ENCODE measurements at places on chromosomes 5 and 9.

DNA sequence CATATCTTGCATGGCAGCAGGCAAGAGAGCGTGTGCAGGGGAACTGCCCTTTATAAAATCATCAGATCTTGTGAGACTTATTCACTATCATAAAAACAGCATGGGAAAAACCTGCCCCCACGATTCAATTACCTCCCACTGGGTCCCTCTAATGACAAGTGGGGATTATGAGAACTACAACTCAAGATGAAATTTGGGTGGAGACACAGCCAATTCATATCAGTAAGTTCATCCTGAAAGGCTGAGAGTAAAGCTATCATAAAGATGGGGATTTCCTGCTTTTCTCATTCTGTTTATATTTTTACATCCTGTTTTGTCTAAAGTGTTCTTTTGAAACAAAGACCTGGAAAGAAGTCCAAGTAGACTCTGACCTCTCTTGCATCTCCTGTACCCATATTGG, 28.9 kb upstream of the IL33 start:
- no peak for DNase-seq

- DNase-seq = no peak
These were observed 72.5 kb downstream of the MRPS30 start for GRCh38 chr5:44881266-44881665.

DNA sequence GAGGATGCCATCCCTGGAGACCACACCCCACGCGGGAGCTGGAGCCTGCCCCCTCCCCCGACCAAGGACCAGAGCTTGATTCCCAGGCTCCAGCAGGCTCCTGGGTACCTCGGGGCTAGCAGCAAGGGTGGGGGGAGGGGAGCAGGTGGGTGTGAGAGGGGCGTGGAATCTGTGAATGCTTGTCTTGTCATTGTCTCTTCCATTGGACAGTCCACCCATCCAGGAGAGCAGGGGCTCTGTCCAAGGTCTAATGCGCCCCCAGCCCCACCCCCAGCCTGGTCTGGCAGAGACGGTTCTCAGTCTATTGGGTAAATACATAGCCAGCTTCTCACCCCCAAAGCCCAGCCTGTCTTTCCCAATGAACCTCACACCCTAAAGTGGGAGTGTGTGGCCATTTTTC, 22.8 kb downstream of the URM1 start:
- DNase-seq = no peak

- DNase-seq = no peak
These were observed 102.4 kb downstream of the CDK5RAP2 start for GRCh38 chr9:120477534-120478001.

- DNase-seq = no peak
These were observed 304.7 kb downstream of the CTNND2 start for GRCh38 chr5:11599499-11599898.

DNA sequence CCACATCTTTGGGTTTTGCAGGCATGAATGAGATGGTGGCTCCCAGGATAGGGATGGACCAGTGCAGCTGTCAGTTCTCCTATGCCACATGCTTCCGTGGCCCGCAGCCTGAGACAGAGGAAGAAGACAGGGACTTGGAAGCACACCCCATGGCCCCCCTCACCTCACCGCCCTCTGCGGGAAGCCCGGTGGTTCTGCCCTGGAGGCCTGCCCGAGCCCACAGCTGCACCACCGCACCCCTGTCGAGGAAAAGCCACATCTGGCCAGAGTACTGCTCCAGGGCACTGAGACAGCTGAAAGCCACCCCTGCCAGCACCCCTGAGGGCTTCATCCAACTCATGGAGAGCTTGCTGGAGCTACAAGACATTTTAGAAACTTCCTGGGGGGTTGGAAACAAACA, 7.6 kb upstream of the TRMT10B start:
- DNase-seq = no peak

- DNase-seq = no peak
These were observed 247.6 kb downstream of the COX7C start for GRCh38 chr5:86865256-86865785.

DNA sequence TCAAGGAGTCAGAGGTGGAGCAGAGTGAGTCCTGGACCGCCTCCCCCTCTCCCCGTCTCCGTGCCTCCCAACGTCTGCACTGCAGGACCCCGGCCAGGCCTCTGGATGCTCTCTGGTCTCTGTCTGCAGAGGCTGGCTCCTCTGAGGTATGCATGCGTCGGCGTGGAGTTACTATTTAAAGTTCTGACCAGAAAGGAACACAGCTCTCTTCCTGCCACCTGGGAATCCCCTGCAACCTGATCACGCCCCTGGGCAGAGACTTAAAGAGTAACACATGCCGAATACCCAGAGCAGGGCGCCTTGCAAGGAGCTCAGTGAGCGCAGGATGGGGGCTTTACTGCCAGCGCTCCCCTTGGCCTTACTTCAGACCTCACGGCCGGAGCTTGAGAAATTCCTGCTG, 16.0 kb downstream of the ANXA6 start:
- no peak for DNase-seq

GRCh38 chr9:125586172-125586511, 120.9 kb downstream of the MAPKAP1 start:
- DNase-seq = peak; percentile 86

DNA sequence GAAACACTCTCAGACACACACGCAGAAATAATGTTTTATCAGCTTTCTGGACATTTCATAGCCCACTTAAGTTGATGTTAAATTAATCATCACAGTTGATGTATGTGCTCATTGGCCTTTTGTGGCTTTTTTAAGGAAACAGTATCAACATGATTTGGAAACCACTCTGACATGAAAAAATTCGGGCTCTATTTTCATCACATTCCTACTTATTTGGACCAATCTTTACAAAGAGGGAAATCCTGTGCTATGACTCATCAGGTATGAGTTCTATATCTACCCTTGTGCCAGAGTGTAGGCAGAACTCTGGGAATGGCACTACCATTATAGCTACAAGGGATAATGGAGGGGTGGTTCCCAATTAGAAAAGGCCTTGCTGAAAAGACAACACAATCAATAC, 388.4 kb upstream of the PTGER4 start:
- DNase-seq = no peak

DNA sequence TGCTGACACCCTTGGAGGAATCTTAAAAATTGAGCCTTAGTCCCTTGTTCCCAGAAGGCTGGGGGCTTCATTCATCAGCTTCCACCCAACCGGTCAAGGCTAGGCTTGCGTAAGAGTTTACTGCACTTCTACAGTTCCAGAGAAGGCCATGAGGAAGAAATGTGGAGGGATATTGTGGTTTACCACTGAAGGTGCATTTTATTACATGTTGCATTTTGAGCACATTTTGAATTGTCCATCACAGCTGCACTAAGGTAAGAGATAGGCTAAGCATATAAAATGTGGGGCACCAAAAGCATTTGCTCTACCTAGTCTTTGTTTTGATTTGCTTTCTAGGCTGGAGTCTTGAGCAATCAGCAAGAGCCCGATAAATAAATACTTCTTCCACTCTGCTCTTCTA, 167.1 kb upstream of the PAPPA start:
- no peak for DNase-seq

DNA sequence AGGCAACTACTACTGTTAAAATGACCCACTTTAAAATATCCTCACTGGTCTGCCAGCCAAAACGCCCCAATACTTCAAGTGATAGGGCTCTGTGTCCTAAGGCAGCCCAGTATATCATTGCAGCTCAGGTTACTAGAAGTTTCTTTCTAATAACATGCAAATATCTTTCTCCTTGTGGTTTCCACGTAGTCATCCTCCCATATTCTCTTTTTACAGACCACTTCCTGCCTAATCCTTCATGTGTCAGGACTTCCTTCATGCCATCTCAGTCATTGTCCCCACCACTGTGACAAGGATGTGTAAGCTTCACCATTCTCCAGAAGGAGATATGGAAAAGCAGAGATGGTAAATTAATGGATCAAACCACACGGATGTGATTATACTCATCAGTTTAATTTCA, 813.7 kb downstream of the MAT2B start:
- DNase-seq = no peak

GRCh38 chr9:17865881-17866280, 287.0 kb downstream of the SH3GL2 start:
- DNase-seq = no peak

DNA sequence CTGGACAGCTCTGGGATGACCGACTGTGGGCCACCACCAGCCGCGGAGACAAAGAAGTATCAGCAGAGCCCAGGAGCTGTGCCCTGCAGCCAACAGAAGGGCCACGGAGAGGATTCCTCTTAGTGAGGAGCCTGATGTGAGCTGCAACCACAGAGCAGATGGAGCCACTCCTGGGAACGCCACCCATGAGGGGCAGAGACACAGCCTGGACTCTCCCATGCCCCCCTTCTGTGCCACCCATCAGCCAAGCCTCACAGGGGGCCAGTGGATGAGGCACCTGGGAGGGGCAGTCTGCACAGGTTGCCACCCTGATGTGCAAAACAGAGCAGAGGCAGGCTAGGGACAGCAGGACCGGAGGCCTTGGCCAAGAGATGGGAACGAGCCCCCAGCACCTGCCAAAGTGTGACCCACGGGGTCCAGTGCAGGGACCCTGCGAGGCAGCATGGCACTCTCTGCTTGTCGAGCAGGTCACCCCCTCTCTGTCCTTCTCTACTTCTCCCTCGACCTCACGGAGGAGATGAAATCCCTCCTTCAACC, 380.7 kb upstream of the IRX1 start:
- no peak for DNase-seq

GRCh38 chr9:127679506-127679905, 27.3 kb upstream of the CFAP157 start:
- DNase-seq = no peak

- DNase-seq = no peak
These were observed 238.0 kb downstream of the ENC1 start for GRCh38 chr5:74402553-74402952.

DNA sequence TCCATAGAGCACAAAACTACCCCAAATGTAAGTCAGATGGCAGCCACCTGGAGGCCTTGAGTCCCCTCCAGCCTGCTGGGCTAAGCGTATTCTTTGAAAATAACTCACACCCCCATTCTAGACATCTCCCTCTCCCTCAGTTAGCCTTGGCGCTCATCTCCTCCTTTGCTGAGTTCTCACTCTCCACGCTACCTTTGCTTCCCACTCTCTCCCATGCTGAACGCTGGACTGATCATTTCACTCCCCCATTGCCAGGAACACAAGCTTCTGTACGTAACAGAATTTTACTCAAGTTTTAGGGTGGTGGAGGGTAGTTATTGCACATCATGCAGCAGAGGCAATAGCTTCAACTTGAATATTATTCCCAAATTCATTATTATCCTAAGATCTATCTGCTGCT, 47.5 kb upstream of the HRH2 start:
- DNase-seq = no peak

- DNase-seq = no peak
These were observed 19.5 kb downstream of the DAB2 start for GRCh38 chr5:39405083-39405843.

DNA sequence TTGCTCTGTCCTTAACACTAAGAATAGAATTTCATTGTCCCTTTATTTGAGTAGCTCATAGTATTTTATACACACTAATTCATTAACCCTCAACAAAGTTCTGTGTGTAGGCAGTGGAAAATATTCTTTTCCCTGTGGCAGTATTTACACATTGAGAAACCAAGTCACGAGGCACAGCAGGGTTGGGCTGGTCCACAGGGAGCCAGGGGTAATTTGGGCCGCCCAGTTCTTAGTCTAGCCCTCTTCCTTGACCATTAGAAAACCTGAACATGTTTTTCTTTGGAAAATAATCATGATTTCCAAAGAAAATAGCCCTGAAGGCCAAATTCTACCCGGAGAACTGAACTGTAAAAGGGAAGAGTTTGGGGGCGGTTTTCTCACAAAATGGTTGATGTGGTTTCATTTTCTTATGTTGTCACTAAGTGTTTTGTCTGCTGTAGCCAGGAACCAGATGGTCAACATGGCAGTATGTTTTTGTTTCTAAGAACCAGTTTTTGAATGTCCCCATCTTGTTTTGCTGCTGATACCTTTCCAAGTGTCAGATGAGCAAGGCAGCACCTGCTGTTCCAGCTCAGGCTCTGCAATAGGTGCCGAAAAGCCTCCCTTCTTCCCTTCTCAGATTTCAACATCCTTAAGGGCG, 29.6 kb downstream of the ARHGEF28 start:
- DNase-seq = no peak

DNA sequence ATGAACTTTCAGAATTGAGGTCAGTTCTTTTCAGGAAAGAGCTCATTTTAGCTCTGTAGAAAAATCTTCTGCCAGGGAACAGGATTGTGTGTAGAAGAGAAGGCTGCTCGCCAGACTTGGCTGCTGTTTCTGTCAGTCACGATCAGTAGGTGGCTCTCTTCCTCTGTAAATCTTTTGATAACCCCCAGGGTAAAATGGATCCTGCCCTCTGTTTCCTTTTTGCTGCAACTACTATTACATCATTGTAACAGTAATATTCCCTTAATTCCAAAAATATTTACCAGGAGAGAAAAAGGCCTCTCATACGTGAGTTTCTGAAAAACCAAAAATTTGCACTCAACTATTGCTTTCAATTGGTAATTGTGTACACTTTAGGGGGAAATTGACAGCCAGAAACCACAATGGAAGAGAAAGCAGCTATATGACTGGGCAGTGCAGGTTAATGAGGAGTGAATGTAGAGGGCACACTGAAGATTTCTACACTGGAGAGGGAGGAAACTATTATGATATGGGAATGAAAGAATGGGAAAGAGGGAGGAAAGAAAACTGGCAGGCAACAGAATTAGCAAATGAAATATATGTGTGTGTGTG, 12.3 kb downstream of the IFNA21 start:
- DNase-seq = no peak

DNA sequence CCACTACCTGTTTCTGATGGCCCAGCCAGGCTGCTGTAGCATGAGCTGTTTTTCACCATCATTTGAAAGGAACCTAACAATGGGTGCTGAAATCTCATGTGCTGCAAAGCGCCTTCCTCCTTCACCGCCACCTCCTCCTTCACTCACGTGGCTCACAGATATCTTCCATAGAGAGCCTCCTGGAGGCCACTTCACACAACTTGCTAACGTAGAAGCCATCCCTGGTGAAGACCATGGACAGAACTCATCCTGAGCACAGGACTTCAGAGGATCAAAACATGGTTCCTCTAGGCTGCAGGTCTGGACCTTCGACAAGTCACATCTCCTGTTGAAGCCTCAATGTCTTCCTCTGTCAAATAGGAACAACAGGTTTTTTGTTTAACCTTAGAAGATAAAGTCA, 155.5 kb upstream of the RAD23B start:
- DNase-seq = no peak

DNA sequence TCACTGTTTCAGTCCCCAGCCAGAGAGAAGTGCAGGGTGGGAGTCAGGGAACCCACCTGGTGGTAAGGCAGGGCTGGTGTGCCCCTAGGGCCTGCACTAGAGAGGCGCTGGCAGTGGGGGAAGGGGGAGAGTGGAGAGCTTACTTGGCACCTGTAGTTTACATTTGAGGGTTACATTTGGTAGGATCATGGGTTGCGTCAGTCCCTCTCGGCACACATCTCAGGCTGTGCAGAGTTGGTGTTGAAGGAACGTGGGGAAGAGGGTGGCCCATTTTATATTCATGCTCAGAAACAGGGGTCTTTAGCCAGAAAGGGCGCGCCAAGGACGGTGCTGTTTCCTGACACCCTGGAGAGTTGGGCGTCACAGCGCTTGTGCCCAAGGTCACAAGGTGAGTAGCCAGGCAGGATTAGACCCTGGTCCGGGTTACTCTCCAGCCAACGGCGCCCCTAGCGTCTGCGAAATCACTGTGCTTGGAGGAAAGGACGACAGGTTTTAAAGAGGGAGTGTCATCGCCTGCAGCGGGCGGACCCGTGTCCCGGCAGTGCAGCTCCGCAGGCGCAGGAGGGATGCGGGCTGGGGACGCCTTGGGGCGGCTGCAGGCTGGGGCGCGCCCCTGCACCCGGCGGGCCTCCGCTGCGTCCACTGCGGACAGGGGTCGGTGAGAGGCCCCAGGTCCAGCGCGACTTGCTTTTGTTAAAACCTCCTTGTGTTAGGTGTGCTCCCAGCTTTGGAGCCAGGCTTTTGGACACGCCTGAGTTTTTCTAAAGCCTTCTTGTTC, 272.6 kb downstream of the FANCC start:
- DNase-seq = no peak
